ENCODE measurements at places on chromosomes 1 and 21.

GRCh38 chr1:83055391-83056170, 943.4 kb downstream of the TTLL7 start:
- DNase-seq = no peak

- no peak for DNase-seq
These were observed 94.5 kb downstream of the EPHB2 start for GRCh38 chr1:22804969-22805671.

DNA sequence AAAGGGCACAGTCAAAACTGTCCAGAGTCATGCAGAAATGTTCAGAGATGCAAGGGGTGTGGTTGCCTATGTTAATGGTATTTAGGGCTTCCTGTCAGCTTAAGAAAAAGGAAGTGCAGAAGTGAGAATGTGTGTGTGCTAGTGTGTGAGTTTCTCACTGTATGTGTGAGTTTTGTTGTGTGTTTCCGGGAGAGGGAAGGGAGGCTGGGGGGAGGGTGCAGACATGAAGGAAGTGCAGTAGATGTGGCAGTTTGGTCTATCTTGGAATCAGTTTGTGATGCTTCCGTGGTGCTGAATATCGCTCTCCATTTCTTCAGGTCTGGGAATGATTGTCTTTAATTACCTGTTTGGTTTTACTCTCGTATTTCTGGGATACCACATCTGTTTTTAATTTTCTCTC, 16.5 kb upstream of the ATP6V1G3 start:
- DNase-seq = peak; percentile 57

- DNase-seq = no peak
These were observed 22.3 kb upstream of the APOBEC4 start for GRCh38 chr1:183675381-183675780.

- no peak for DNase-seq
These were observed 38.7 kb upstream of the EFHD2 start for GRCh38 chr1:15370781-15371520.

DNA sequence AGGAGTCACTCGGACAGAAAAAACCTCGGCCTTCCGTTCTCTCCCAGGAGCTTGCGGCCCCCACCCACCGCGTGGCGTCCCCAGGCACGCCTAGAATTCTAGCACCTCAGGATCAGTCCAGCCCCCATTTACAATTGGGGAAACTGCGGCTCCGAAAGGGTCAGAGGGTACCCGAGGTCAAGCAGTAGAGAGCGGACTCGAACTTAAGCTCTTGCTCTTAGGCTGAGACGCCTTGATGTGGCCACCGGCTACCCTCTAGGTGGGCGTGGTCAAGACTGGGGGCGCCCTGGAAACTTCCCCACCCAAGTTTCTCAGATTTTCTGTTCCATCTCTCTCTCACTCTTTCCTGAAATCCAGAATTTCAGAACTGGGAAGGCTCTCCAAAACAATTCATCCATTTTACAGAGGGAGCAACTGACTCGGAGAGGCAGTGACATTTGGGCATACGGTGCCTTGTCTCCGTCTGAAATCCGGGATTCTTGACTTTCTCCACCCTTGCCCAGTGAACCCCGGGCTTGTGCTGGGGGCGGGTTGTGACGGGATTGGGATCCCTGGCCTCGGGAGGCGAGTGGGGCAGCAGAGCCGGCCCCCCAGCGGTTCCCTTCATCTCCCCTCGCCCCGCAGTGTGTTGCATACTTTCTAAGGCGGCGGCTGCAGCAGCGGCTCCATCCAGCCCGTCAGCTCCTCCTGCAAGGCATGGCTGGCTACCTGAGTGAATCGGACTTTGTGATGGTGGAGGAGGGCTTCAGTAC, 777 bp downstream of the AZIN2 start:
- DNase-seq = no peak

DNA sequence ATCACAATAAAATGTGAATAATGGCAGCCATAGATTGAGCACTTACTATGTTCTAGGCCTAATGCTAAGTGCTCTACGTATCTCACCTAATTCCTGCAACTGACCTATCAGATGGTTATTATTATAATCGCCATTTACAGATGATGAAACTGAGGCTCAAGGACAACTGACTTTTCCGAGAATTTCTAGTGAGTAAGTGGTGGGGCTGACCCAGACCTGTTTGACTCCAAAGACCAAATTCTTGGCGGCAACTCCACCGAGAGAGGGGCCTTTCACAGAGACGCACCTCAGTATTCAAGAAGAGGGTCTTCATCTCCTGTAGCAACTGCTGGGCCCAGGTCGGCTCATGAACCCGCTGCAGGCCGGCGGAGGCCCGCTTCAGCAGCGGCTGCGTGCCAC, 573 bp downstream of the TMEM234 start:
- no peak for DNase-seq

DNA sequence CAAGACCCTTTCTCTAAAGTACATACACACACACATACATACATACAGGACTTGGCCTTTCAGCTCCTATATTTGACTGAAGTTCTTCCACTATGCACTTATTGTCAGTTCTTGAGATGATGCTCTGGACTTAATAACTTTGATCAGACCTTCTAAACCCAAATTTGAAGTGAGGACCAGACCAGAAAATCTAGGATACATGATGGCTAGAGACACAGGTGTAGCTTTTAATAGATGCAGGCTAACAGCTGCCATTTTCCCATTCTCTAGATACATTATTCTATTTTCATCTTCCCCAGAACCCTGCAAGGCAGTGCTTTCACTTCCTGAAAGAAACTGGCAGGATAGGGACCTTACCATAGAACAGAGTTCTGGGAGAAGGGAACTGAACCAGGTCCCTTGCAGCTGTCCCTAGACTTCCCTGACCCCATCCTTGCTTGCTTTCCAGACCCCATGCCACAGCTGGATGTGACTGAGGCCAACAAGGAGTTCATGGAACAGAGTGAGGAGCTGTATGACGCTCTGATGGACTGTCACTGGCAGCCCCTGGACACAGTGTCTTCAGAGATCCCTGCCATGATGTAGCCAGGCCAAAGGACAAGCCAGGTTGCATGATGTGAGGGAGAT, 14.9 kb upstream of the RAB42 start:
- DNase-seq = no peak

All from fibroblast of skin of left biceps (primary cell).